ENCODE measurements at places on chromosomes 6 and 20. TPM values are rescaled to one million over a fixed set of nuclear protein-coding genes. Genes with fewer than 3 reads are reported as not detected.

DNA sequence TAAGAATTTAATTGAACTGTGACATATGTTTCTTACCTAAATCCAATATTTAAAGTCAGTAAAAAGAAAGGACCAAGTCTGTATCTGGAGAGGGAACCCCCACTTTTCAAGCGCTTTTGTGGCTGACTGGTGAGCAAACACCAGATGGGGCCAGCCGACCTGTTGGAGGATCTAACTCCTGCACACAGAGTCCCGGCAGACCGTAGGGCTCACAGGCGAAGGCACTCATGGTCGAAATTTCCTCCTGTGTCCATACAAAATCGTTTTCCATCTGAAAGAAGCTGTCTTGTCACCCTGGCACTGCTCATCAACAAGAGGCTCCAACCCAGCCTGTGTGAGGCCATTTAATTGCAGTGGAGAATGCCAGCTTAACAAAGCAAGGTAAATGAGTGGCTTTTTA lies 94.0 kb downstream of the SCML4 start:
- peak overlapping the region; percentile 93 for H3K27ac ChIP-seq
- H3K27me3 ChIP-seq: no peaks in the 10 kb centered on the region
- peaks cover 11% of the 10 kb centered on the region for H3K36me3 ChIP-seq
- peaks cover 66% of the 10 kb centered on the region for H3K4me1 ChIP-seq
- DNase-seq: no peak

GRCh38 chr6:20700375-20700774 lies 166.1 kb downstream of the CDKAL1 start:
- H3K27ac ChIP-seq: no peak overlapping the region
- DNase-seq: no peak
- no peaks in the 10 kb centered on the region for H3K27me3 ChIP-seq
- no peak overlapping the region for H3K4me3 ChIP-seq

GRCh38 chr20:50366270-50367103 lies 143.7 kb upstream of the PTPN1 start:
- H3K27me3 ChIP-seq: peaks cover 2% of the 10 kb centered on the region
- peak overlapping the region; percentile 34 for H3K4me3 ChIP-seq
- H3K27ac ChIP-seq: peak overlapping the region; percentile 17
- no peak for DNase-seq

DNA sequence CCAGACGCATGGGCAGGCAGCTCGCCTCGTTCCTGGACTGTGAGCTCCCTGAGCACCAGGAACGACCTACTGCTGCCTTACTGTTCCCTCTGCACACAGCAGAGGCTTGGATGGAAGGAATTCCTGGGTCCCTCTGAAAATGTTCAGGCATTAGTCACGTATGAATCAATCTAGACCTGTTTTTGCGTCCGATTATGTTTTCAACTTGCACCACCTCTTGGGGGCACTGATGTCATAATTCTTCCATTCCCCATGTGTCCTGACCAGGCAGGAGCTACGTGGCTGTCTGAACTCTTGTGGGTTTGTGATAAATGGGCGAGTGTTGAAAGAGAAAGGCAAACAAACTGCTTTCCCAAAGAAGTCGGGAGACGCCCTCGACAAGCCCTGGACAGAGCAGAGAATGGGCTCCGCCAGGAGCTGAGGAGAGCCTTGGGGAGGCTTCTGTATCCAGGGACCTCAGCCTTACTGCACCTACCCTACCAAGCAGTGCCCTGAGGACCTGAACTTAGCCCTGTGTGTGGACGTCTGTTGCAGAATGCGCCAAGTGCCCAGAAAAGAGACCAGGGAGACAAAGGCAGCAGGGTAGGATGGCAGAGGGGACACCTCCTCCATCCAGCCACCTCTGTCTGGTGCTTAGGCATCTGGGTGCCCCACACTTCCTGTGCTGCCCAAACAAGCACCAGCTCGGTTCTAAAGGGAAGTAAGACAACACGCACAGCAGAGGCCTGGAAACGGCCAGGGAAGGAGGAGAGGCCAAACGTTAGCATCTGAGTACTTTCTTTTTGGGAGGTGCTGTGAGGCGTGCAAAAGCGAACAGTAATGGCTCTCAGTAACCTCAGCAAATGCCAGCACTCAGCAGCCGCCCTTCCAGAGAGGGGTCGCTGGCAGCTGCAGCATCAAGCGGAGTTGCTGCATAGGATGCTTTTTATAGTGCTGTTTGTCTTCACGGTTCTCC lies 124.2 kb downstream of the LY86 start:
- H3K36me3 ChIP-seq: peaks cover 11% of the 10 kb centered on the region
- peaks cover 42% of the 10 kb centered on the region for H3K4me1 ChIP-seq
- peak overlapping the region; percentile 78 for H3K4me3 ChIP-seq
- H3K27me3 ChIP-seq: peaks cover 3% of the 10 kb centered on the region
- peak overlapping the region; percentile 88 for H3K27ac ChIP-seq
- DNase-seq: peak; percentile 44

GRCh38 chr6:7219310-7219709 lies 93.7 kb downstream of the SSR1 start:
- H3K36me3 ChIP-seq: peaks cover 31% of the 10 kb centered on the region
- H3K4me3 ChIP-seq: no peak overlapping the region
- no peak for DNase-seq

- no peak overlapping the region for H3K27ac ChIP-seq
- H3K27me3 ChIP-seq: no peaks in the 10 kb centered on the region
- H3K4me1 ChIP-seq: peaks cover 33% of the 10 kb centered on the region
- no peak for DNase-seq
Measured at GRCh38 chr20:58668901-58669286, 17.8 kb downstream of the STX16 start.

DNA sequence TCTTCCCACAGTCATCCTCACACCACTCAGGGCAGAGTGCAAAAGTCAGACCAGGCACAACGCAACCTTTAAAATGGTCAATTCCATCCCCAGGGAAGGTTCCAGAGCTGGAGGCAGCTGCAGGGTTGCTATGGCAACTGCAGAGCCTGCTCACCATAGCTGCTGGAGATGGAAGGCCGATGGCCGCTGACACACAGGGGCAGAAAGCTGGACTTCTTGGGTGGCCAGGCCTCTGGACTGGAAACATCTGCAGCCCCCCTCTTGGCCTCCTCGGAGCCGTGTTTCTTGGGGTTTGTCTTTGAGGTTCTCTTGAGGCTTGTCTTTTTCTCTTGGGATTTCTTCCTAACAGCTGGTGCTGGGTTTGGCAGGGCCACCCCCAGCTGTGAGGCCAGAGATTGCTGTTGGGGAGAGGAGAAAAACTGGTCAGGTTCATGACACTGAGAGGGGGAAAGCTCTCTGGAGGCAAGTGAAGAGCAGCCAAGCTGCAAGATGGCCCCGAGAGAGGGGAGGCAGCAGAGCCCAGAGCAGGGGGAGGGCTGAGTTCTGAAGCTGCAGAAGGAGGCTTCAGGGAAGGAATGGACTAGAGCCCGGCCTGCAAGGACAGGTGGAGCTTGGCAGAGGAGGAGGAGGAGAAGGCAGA lies 10.2 kb downstream of the BNIP5 start:
- peaks cover 5% of the 10 kb centered on the region for H3K4me1 ChIP-seq
- H3K4me3 ChIP-seq: no peak overlapping the region
- H3K36me3 ChIP-seq: no peaks in the 10 kb centered on the region
- DNase-seq: no peak
- peaks cover 8% of the 10 kb centered on the region for H3K27me3 ChIP-seq
- H3K27ac ChIP-seq: no peak overlapping the region

GRCh38 chr20:58261660-58262059 lies 33.2 kb upstream of the ANKRD60 start:
- H3K27me3 ChIP-seq: no peaks in the 10 kb centered on the region
- peaks cover 6% of the 10 kb centered on the region for H3K4me1 ChIP-seq
- H3K27ac ChIP-seq: no peak overlapping the region

DNA sequence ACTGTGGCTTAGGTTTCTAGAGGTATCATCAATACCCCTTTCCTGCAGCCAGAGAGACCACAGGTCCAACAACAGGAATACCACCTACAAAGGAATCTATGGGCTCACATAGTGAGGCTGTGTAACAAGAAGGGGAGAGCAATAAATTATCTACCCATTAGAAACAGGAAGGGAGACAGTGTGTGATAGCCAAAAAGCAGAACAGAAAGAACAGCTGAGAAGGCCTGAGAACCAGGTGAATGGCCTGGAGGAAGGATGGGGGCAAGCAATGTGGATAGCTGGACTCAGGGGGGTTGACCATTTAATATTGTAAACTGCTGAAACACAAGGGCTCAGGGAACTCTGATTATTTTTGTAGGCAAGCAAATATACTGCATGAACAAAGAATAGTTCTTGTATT lies 628.2 kb downstream of the COL12A1 start:
- H3K27me3 ChIP-seq: no peaks in the 10 kb centered on the region
- H3K27ac ChIP-seq: no peak overlapping the region
- no peak overlapping the region for H3K4me3 ChIP-seq
- H3K4me1 ChIP-seq: no peaks in the 10 kb centered on the region

DNA sequence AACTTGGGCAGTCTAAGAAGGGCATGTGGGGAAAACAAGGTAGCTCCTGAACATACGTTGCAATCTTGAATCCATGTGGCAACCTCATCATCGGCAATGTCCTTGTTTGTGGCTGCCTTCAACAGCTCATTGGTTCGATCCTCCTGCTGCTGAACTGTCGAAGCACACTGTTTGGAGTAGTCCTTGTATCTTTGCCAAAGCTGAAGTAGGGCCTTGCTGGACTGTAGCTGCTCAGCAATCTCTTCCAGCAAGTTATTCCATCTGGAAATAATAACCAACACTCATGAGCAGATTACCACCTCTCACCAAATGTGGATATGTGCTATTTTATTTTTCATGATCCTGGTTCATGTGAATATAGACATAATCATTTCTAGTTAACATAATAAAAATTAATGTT lies 413.3 kb downstream of the ESR1 start:
- H3K27me3 ChIP-seq: no peaks in the 10 kb centered on the region
- H3K36me3 ChIP-seq: peaks cover 53% of the 10 kb centered on the region
- no peak overlapping the region for H3K4me3 ChIP-seq

DNA sequence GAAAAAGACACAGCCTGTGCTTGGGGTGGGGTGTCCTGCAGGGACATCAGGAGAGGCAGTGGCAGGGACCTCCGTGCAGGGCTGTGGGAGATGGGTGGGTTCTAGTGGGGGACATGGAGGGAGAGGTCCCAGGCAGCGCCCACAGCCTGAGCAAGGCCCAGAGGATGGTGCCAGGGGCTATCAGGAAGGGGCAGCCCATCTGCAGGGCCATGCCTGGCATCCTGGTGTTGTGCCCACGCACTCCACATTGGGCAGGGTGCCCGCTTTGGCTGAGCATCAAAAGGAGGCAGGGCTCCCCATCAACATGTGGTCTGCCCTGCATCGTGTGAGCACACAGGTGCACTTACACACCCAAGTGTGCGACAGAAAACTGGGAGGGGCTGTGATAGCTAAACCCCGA lies 184.3 kb upstream of the SNX9 start:
- DNase-seq: no peak
- no peak overlapping the region for H3K27ac ChIP-seq
- H3K4me1 ChIP-seq: peaks cover 5% of the 10 kb centered on the region
- peaks cover 14% of the 10 kb centered on the region for H3K27me3 ChIP-seq

GRCh38 chr20:10842116-10842515 lies 168.3 kb upstream of the JAG1 start:
- no peak overlapping the region for H3K4me3 ChIP-seq
- no peak overlapping the region for H3K27ac ChIP-seq
- no peaks in the 10 kb centered on the region for H3K4me1 ChIP-seq
- no peaks in the 10 kb centered on the region for H3K36me3 ChIP-seq
- no peak for DNase-seq

CPXM1 gene
- 0.31 TPM for total RNA-seq

TMEM63B gene
- 21.8 TPM for total RNA-seq

CYP39A1 gene
- not detected for total RNA-seq

HELZ2 gene
- 128 TPM for total RNA-seq

APCDD1L gene
- total RNA-seq: not detected

OTOR gene
- total RNA-seq: not detected
